ENCODE measurements at places on chromosomes 5 and 9.

DNA sequence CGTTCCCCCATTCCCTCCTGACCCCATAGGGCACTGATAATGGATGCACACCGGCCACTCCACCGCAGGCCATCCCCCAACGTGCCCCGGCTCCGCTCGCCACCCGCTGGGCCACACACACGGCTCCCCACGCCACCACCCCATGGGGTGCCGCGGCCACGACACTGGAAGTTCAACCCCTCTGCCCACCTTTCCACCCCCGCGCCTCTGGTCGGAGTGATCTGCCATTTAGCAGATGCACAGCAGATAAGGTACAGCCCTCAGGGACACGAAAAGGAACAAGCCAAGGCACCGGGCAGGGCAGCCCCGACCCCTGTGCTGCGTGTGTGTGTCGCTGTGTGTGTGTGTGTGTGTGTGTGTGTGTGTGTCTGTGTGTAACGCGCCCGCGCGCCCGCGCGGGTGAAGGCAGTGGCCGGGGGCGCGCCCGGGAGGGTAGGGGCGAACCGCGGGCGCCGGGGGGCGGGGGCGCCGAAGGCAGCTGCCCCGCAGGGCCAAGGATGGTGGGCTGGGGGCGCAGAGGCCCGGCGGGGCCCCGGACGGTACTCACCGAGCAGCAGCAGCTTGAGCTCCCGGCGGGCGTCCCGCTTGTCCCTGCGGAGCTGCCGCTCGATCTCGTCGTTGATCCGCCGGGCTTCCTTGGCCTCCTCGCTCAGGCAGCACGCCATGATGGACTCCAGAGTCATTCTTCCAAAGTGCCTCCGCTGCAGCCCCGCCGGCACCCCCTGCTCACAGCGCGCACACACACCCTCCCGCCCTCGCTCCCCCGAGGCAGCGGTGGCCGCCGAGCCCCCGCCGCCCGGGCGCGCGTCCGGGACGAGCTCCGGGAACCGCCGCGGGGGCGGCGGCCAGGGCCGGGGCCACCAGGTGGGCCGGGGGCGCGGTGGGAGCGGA, 813 bp downstream of the GNAQ start:
- peak; percentile 67 for DNase-seq

DNA sequence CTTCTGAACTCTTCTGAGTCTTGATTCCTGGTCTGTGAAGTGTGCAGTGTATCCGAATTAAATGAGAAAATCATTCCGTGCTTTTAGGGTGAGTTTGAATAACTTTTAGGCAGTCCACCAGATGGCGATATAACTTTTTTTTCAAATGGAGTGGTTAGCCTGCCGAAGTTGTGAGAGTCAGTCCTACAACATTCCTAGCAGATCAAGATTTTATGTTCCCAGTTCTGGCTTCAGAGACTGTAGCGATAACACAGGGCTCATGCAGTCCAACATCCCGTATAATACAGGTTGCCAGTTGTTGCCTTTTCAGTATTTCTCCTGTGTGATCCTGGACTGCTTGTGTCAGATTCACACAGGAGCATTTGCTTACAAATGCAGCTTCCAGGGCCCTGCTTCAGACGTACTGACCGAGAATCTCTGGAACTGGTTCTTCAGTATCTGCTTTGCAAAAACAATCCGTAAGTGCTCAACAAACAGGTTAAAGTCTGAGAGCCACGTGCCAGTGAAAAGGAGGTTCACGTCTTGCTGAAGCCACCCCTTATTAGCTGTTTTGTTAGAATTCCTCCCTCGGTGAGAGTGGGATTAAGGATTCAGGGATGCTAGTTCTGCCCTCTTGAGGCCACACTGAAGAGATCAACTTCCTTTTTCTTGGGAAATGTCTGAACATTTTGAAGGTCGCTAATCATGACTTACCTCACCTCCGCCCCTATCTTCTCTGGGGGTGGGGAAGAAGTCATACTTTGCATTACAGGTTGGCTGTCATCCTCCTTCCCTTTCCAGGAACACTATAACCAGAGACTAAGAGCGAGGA, 22.8 kb downstream of the SMIM3 start:
- DNase-seq: peak; percentile 56

DNA sequence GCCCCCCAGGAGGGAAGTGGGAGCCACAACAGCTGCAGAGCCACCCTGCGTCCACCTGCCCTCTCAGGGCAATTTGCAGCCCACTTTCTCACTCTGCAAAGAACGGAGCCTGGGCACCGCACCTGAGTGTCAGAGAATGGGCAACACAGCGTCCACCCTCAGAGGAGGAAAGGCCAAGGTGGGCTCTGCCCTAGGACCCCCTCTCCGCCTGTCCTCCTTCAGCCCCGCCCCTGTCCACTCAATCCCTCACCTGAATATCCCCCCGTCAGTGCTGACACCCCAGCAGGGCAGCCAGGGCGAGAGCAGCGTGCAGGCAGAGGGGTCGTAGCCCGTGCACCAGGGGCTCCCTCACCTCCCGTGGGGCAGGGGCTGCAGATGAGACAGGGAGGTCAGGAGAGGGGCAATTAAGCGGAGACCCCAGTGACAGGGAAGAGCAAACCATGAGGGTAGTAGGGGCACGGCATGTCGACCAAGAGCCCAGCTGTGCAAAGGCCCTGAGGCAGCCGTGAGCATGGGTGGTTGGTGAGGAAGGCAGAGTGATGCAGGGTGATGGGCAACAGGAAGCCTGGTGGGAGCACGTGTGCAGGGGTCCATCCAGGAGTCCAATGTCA, 140.3 kb downstream of the OLFM1 start:
- no peak for DNase-seq

DNA sequence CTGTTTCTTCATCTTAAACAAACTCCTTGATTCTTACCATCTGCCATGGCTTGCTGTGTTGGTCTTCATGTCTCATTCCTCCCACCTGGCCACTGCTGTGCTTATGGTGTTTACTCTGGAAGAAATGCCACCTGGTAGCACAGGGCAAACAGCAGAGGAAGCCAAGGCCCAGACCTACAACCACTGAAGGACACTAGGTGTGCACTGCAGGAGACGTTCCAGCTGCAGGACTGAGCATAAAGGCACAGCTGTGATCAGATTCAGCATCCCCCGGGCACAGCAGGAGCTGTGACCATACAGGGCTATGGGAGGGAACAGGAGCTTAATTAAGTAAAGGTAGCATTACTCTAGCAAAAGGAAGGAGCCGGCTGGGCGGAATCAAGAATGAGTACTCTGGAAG, 12.6 kb upstream of the GNAQ start:
- no peak for DNase-seq

GRCh38 chr5:107486489-107486888, 184.2 kb downstream of the EFNA5 start:
- DNase-seq: no peak

GRCh38 chr5:149550268-149550583, 1.0 kb downstream of the CSNK1A1 start:
- no peak for DNase-seq

GRCh38 chr5:81067406-81067805, 107.2 kb downstream of the RASGRF2 start:
- DNase-seq: no peak

DNA sequence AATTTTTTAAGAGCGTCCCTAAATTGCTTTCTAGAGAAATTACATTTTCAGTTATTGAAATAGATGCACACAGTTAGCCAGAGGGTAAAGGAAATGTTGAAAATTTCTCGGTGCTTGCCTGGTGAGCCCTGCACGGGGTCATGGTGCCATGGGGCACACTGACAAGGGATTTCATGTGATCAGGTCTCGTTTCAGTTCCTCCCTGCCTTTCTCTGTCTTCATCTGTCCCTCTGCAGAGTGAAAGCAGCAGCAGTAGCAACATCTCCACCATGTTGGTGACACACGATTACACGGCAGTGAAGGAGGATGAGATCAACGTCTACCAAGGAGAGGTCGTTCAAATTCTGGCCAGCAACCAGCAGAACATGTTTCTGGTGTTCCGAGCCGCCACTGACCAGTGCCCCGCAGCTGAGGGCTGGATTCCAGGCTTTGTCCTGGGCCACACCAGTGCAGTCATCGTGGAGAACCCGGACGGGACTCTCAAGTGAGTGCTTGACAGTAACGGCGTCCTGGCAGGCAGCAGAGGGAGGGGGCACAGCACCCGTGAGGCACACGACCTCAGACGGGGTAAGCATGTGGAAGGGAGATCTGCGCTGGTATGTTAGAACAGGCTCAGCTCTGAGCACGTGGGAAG, 89.1 kb upstream of the OTULINL start:
- DNase-seq: no peak

GRCh38 chr5:79702606-79703380, 13.2 kb downstream of the CMYA5 start:
- DNase-seq: peak; percentile 17

DNA sequence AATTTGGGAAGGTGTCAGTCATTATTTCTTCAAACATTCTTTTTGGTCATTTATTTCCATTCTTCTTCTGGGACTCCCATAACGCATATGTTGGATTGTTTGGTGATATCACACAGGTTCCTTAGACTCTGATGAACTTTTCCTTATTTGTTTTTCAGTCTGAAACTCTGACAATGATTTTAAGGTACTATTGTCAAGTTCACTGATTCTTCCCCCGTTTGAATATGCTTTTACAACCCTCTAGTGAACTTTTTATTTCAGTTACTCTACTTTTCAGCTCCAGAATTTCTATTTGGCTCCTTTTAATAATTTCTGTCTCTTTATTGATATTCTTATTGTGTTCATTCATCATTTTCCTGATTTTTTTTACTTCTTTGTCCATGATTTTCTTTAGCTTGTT, 92.5 kb upstream of the RORB start:
- DNase-seq: no peak

- no peak for DNase-seq
These were observed 455 bp upstream of the SMIM3 start for GRCh38 chr5:150778088-150778516.

DNA sequence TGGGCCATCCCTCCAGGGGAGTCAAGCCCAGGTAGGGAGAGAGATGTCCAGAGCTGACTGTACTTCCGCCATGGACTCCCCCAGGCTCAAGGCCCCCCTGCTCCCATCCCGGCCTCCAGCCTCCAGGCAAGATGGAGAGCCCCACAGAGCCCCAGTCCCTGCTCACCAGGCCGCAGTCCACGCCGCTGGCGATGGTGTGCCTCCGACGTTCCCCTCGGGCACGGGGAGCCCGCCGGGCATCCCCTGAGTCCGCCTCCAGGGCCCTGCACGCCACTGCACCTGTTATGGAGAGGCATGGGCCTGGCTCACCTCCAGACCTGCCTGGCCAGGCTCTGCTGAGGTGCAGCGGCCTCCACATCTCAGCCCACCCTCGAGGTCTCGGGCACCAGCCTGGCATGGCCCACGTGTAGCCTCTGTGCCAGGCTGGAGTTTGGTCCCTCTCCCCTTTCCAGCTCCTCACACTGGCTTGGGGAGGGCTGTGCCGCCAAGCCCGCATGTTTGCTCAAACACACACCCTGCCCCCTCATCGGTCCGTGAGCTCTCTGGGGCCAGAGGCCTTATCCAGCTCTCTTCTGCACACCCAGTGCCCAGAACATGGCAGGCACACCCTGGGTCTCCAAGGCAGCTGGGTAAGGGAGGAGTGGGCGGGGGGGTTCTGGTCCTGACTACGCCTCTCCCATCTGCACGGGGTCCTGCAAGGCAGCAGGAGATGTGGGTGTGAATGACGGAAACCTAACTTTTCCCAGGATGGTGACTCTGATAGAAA, 4.1 kb downstream of the SAPCD2 start:
- DNase-seq: no peak

- peak; percentile 79 for DNase-seq
These were observed 494 bp downstream of the CERT1 start for GRCh38 chr5:75510836-75511434.

GRCh38 chr5:5560016-5560415, 137.5 kb downstream of the ICE1 start:
- peak; percentile 37 for DNase-seq

DNA sequence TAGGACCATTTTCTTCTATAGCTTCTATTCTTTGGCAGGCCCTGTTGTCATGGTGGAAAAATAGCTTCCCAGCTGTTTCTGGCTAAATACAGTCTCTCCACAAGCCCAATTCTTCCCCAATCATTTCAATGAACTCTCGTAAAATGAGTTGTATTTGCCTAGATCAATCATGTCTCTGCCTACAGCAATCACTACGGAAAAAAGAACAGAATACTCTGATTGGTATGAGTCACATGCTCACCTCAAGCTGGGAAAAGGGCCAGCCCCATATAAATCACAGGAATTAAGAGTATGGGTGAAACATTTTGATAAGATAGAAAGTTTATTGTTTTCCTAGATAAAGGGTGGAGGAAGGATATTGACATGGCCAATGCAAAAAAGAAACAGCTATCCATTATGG, 711.4 kb downstream of the EFNA5 start:
- no peak for DNase-seq

- peak; percentile 40 for DNase-seq
These were observed 50.8 kb downstream of the ALDH7A1 start for GRCh38 chr5:126544087-126544740.

DNA sequence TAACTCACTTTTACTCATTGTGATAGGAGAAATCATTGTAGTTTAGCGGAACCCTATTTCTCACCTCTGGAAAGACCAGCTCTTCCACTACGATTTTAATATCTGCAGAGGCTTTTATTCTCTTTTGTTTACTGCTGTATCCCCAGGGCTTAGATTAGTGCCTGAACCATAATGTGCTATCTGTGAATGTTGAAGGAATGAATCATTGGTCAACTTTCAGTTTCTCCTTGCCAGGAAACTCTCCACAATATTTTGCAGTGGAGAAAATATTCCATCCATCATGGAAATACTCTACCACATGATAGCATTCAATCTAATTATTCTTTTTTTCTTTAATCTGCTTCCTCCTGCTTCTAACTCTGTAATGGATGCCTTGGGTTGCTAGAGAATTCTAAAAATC, 263.5 kb upstream of the PTPRD start:
- DNase-seq: no peak

DNA sequence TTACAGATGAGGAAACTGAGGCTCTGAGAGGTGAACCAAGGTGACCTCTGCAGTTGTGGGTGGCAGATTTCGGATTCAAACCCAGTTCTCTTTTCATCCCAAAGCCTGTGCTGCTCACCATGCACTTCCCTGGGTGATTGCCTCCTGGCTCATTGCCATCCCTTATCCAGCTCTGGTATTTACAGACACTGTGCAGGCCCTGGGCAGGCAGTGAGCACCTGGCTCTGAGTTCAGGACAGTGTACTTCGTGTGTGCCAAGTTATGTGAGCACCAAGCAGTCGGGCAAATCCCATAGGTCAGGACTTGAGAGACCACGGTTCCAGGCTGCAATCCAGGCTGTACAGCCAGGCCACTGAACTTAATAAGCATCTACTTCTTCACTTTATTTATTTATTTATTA, 1.4 kb downstream of the LRSAM1 start:
- DNase-seq: no peak

DNA sequence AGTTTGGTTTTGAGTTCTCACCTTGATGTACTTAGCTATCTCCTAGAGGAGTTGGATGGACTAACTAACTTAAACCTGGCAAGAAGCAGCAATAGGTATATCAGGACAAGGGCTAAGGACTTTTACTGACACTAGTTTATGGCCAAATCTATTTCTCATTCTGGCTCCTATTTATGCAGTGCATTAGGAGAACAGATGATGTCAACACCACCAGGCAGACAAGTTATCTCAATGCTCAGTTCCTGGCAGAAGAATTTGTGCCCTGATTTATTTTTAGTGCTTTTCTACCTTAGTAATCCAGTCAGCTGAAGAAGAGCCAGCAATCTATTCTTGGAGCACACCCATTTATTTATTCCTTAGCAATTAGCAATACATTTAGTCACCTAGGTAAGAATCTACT, 30.7 kb upstream of the MYOT start:
- DNase-seq: no peak

- DNase-seq: no peak
These were observed 85.7 kb upstream of the VCAN start for GRCh38 chr5:83385812-83386211.

All from ELF-1 (cell line).